Breast epithelium (tissue), 4 donors: ENCODE measurements at places on chromosomes 3 and 15. TPM values are rescaled to one million over a fixed set of nuclear protein-coding genes. Genes with fewer than 3 reads are reported as not detected.
A peak's percentile ranks its signal among the peaks of the same experiment; 100 is the strongest.

DNA sequence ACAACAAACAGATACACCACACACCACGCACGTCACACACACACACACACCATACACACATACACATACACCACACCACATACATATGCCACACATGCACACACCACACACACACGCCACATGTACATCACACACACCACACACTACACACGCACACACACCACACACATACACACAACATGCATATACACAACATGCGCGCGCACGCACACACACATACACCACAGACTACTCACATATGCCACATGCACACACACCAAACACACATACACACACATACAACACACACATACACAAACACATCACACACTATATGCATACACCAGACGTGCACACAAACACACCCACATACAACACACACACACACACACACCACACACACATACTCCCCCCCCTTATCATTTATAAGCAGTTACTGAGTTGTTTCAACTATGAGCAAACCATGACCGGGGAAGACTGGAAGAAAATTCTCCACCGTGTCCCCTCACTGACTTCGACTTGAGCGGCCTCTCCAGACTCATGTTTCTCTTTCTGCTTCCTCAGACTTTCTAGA lies 126.7 kb upstream of the IQSEC1 start:
- H3K27ac ChIP-seq, result no peak overlapping the region
- no peak for DNase-seq
- peaks cover 11% of the 10 kb centered on the region for H3K27me3 ChIP-seq
- H3K4me1 ChIP-seq, result no peaks in the 10 kb centered on the region
- H3K4me3 ChIP-seq, result no peak overlapping the region

GRCh38 chr15:79923079-79923514 lies 26.3 kb upstream of the MTHFS start:
- H3K4me1 ChIP-seq, result no peaks in the 10 kb centered on the region
- H3K27ac ChIP-seq, result peak overlapping the region; percentile 97
- no peaks in the 10 kb centered on the region for H3K27me3 ChIP-seq
- peak; percentile 44 for DNase-seq
- H3K36me3 ChIP-seq, result no peaks in the 10 kb centered on the region

GRCh38 chr15:100338247-100338646 lies 3.5 kb downstream of the ADAMTS17 start:
- no peak overlapping the region for H3K4me3 ChIP-seq
- no peaks in the 10 kb centered on the region for H3K27me3 ChIP-seq
- H3K36me3 ChIP-seq, result no peaks in the 10 kb centered on the region
- DNase-seq, result no peak
- no peak overlapping the region for H3K27ac ChIP-seq

DNA sequence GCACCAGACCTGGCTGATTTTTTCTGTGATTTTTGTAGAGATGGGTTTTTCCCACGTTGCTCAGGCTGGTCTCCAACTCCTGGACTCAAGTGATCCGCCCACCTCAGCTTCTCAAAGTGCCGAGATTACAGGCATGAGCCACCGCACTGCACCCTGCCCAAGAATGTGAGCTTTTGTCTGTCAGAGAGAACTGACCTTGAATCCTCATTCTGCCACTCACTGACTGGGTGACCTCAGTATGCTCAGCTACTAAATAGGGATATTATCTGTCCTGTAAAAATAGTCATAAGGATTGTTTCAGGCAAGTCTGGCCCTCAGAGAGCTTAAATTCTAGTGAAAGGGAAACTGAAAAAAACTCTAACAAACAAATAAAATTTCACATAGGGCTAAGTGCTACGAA lies 2.1 kb upstream of the RFT1 start:
- H3K27me3 ChIP-seq, result no peaks in the 10 kb centered on the region
- no peak for DNase-seq
- no peak overlapping the region for H3K4me3 ChIP-seq
- no peak overlapping the region for H3K27ac ChIP-seq

GRCh38 chr3:171838218-171838720 lies 4.9 kb upstream of the TMEM212 start:
- no peaks in the 10 kb centered on the region for H3K36me3 ChIP-seq
- peak overlapping the region; percentile 43 for H3K4me3 ChIP-seq
- no peaks in the 10 kb centered on the region for H3K27me3 ChIP-seq
- H3K4me1 ChIP-seq, result no peaks in the 10 kb centered on the region

GRCh38 chr15:36545467-36545992 lies 33.9 kb upstream of the CDIN1 start:
- H3K27me3 ChIP-seq, result no peaks in the 10 kb centered on the region
- H3K36me3 ChIP-seq, result no peaks in the 10 kb centered on the region
- no peak for DNase-seq

BCHE gene
- total RNA-seq, result 27.1 TPM

C15orf62 gene
- 2.0 TPM for total RNA-seq
